Chondrocyte (in vitro differentiated cells): ENCODE measurements at places on chromosomes 2 and 18.

DNA sequence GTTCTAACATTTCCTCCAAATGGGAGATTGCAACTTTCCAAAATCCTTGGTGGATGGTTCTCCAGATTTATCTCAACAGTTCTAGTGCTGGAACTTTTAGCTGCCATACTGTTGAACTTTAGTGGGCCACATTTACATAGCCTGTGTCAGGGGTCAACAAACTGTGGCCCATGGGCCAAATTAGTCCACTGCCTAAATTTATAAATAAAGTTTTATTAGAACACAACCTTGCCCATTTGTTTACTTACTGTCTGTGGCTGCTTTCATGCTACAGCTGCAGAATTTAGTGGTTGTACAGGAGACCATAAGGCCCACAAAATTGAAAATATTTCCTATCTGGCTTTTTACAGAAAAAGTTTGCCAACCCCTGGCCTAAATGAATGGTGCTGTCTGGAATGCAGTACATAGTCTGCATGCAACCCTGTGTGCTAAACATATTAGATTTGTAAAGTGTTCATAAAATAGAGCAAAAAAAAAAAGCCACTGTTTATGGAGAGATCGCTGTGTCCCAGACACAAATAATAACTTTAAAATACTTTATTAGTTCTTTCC, 30.3 kb downstream of the MGAT5 start:
- no peak for DNase-seq

DNA sequence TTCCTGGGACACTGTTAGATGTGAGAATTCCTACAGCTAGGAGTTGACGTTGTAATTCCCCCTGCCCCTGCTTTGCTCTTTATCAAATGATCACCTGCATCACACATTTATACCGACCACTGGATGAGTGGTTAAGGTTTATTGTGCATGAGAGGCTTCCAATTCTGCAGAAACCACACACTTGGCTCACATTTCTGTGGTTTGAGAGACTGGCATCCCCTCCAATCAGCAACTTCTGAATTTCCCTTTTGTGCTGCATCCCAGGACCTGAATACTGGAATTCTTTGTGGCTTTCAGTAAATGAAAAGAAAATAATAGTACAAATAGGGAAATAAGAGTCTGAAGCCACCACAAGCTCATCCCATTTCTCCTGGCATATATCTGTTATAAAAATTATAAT, 628.7 kb upstream of the PIK3C3 start:
- no peak for DNase-seq

DNA sequence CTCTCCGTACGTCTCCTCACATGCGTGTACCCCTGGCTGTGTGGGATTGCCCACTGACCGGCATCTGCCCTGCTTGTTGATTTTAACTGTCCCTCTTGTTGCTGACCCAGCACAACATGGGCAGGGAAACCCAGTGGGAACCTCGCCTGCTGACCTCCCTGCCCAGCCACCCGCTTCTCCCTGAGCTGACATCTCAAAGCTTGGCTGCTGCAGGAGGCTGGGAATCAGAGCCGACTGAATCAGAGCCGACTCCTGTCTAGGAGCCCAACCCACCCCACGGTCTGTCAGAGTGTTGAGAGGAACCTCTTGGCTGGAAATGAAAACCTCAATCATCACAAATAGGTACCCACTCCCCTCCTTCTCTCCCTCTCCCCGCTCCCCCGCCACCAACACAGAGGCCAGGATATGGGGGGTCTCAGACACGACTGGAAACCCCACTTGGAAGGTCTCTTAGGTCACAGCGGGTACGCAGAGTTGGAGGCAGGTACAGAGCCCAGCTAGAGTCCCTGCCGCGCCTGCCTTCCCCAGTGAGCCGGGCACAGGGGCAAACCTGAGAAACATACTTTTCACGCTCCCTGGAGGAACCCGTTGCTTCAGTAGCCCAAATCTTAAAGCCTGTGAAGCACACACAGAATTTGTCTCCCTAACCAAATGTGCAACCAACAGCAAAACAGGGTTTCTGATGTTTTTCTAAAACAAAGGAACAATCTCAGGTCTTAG, 784 bp downstream of the EDAR start:
- no peak for DNase-seq

GRCh38 chr2:9767656-9768281, 75.5 kb upstream of the TAF1B start:
- DNase-seq, result no peak

DNA sequence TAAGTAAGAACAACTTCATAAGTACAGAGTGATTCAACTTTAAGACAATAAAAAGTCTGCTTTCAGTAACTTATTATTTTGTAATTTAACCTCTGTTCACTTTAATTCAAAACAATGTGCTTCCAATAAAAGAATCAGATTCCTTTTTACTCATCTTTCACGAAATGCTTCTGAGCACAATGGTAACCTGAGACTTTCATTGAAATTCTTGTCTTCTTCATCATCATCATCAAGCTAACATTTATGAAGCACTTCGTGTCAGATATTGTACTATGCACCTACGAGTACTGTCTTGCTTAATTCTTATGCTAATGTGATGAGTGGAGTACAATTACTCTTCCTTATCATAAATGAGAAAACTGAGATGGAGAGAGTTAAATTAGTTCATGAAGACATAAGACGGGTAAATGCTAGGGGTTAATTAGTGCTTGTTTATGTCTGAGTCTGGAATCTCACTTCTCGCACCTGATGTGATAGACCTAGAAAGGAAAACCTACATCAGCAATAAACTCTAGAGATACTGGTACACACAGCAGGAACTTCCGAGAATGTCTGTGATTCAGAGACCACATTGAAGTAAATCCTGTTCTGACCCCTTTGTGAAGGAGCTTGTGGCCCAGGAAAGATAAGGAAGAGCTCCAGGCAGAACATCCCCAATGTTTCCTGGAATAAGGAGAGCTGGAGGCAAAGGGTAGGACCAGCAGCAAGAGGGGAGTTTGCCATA, 227.6 kb upstream of the ETAA1 start:
- DNase-seq, result no peak

GRCh38 chr2:46096260-46096659, 200.9 kb upstream of the EPAS1 start:
- no peak for DNase-seq

GRCh38 chr18:48575301-48575657, 36.4 kb downstream of the CTIF start:
- no peak for DNase-seq

DNA sequence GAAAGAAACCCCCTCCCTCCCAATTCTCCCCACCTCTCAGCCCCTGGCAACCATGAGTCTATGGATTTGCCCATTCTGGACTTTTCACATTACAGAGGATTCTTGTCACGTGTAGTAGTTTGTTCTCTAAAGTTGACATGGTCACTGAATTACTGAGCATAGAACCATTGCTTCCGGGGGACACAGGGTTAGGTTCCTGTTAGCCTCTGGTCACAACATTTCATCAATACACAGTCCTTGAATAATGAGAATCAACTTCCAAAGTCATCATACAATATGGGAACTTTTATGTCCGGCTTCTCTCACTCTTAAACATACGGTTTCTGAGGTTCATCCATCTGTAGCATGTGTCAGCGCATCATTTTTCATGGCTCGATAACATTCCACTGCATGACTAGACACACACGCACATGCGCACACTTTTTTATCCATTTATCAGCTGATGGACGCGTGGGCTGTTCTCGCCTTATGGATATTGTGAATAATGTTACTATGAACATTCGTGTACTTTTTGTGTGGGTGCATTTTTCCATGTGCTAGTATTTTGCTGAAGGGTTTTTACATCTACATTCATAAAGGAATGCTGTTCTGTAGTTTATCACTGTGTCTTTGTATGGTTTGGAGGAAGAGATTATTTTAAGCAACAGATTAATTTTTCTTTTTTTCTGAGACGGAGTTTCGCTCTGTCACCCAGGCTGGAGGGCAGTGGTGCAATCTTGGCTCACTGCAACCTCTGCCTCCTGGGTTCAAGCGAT, 48.1 kb downstream of the PARD6G start:
- no peak for DNase-seq

GRCh38 chr2:120511947-120512710, 166.2 kb downstream of the INHBB start:
- DNase-seq, result no peak

DNA sequence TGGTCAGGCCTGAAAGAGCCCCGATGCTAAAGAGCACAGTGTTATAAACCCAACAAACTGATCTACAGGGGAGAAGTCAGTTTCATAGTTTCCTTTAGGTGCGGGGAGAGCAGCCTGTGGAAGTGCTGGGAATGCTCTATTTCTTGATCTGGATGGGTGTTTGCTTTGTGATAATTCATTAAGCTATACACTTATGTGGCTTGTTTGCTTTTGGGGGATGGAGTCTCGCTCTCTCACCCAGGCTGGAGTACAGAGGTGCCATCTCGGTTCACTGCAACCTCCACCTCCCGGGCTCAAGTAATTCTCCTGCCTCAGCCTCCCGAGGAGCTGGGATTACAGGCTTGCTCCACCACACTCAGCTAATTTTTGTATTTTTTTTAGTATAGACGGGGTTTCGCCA, 30.1 kb upstream of the CEP68 start:
- DNase-seq, result no peak

GRCh38 chr2:50952596-50952995, 79.3 kb downstream of the NRXN1 start:
- no peak for DNase-seq

GRCh38 chr2:27298391-27299080, 9.7 kb downstream of the UCN start:
- DNase-seq, result no peak

DNA sequence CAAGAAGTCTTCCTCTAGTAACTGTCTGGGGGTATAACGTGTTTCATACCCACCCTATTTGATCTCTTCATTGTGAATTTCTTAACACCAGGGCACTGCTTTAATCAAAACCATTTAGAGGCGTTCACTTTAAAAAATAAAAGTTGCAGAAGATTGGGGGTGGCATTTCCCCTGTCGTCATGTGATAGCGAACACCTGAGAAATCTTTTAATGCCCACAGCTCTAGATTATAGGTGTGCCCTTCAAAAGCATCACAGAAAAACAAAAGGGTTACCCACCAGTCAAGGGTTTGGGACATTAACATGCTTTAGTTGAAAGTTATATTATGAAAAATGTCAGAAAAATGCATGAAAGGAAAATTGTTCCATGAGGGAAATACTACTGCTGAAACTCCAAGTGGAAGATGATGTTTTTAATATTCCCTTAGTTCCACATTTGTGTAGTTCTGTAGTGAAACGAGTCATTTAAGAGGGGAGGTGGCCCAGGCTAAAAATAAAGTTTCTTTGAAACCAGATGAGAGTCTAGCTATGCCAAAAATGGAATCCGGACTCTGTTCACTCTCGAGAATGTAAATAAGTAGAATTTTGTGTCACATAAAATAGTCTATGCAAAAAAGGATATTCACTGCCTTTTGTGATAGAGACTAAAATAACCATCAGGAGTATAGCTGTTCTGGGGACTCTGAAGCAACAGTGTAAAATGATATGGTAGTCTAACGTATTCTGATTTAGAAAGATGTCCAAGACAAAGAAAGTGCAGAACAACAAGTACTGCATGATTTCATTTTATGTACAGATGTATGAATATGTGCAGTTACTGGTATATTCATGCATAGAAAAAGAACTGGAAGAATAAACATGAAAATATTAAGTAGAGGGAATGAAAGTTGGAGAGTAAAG, 95.3 kb downstream of the TMEM247 start:
- no peak for DNase-seq

- DNase-seq, result peak; percentile 18
Measured at GRCh38 chr2:96241900-96242611, 23.7 kb downstream of the TMEM127 start.

DNA sequence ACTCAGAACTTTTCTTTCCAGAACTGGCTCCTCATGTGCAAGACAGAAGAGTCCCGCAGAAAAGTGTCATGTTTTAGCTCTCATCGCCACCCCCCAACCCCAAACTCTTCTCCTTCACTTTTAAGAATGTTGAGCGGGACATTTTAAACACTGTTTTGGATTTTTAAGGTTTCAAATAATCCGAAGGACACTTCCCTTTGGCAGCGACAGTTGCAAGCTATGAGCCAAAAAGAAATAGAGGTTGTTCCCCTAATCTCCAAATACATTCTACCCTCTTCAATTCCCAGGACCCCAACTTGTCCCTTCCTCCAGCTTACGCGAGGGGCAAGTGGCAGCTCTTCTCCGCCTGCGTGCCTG, 678 bp upstream of the UBE2E3 start:
- no peak for DNase-seq

GRCh38 chr18:4130734-4131719, 324.1 kb downstream of the DLGAP1 start:
- no peak for DNase-seq

DNA sequence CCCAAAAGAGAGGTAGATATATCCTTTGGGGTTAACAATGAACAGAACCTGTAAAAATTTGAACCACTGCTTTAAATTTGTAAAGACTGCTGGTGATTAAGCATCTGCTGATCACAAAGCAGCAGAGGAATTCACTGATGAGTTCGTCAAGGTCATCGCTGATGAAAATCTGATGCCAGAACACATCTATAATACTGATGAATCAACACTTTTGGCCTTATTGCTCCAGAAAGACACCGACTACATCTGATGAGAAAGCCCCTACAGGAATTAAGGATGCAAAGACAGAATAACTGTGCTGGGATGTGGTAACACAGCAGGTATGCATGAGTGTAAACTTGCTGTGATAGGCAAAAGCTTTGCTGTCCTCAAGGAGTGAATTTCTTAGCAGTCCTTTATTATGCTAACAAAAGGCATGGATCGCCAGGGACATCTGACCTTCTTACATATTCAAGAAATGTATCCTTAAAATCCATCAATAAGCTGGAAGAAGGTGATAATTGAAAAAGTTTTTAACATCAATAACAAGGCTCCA, 30.5 kb upstream of the SGPP2 start:
- no peak for DNase-seq

DNA sequence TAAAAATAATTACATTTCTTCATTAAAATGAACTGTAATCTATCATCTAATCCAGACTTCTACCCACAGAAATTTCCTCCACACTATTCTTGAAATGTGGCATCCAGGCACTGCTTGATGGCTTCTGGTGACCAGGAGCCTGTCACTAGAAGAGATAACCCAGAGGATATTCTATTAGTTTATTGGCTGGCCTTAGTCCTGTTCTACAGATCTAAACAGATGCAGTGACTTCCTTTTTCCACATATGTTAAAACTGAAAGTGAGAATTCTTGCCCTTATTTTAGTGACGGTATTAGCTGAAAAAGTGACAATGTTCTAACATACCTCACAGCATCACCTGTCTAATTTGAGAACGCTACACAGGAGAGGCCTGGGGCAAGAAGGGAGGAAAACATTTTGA, 775.4 kb downstream of the TSN start:
- DNase-seq, result no peak

GRCh38 chr18:79944746-79945117, 6.7 kb downstream of the SLC66A2 start:
- DNase-seq, result peak; percentile 53

GRCh38 chr2:72261076-72261475, 113.4 kb upstream of the CYP26B1 start:
- no peak for DNase-seq

- DNase-seq, result no peak
Measured at GRCh38 chr2:172095905-172096625, 6.6 kb downstream of the DLX2 start.

- DNase-seq, result no peak
Measured at GRCh38 chr2:229870903-229871656, 50.7 kb downstream of the TRIP12 start.

GRCh38 chr18:3873211-3873610, 423.2 kb downstream of the TGIF1 start:
- DNase-seq, result no peak

GRCh38 chr18:62372156-62372555, 47.0 kb downstream of the TNFRSF11A start:
- DNase-seq, result no peak
